NCI-H1092 (cell line): ENCODE measurements at places on chromosomes 12 and 14.
A peak's percentile ranks its signal among the peaks of the same experiment; 100 is the strongest.

DNA sequence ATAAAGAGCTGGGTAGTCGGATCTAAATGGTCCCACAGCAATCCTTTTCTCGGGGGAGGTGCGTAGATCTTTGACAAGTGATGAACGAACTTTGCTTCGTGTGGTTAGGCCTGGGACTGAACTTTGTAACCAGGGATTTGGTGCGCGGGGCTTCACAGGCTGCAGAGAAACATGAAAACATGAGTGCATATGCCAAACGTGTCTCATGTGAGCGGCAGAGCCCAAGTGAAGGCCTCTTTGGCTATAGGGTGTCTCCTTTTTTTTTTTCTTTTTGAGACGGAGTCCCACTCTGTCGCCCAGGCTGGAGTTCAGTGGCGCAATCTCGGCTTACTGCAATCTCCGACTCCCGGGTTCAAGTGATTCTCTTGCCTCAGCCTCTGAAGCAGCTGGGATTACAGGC is 12.0 kb upstream of the RIOX1 start:
- no peak for DNase-seq

DNA sequence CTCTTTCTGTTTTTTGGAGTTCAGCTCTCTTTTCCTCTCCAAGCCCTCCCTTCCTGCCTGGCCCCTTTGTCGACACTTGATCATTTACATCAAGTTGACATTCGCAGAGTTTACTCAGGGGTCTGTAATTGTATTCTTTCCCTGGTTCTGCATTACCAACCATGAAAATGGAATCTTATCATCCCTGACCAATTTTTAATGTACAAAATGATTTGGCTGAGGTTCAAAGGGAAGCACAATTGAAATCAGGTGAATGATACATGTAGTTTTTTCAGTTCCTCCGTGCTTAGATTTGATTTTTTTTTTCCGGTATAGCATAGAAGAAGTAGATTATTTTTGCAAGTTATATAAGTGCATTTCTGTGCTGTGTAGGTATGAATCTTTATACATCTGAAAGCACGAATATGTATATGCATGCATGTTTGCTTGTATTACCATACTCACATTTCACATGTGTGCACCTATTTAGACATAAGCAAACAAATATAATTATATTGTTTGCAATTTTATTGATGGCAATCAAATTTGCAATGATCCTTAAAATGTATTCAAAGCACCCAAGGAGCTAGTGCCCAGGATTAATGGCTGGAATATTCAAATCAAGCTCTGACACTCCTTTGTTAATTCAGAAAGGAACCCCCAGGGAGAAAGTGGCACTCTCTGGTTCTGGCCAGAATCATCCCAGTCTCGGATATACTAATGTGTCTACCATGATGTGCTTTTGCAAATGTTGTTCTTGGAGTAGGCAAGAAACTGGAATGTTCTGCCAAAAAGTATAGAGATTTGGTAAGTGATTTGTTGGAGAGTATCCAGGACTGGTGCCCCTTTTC is 189.3 kb downstream of the VRK1 start:
- no peak for DNase-seq

DNA sequence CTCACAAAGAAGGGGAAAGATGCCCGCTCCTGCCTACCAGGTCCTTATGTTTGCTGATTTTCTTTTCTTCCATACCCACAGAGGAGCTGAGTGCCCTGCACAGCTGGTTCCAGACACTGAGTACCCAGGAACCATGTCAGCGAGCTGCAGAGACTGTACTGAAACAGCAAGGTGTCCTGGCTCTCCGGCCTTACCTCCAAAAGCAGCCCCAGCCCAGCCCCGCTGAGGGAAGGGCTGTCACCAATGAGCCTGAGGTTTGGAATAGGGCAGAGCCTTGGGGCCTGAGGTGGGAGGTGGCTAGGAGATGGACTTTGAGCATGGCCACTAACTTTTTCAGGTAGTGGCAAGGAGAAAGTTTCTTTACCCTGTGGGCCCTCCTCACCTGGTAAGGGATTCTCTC is 2.3 kb downstream of the MARS1 start:
- DNase-seq = no peak

- no peak for DNase-seq
Observed at GRCh38 chr12:14279845-14280244, 85.6 kb upstream of the ATF7IP start.

DNA sequence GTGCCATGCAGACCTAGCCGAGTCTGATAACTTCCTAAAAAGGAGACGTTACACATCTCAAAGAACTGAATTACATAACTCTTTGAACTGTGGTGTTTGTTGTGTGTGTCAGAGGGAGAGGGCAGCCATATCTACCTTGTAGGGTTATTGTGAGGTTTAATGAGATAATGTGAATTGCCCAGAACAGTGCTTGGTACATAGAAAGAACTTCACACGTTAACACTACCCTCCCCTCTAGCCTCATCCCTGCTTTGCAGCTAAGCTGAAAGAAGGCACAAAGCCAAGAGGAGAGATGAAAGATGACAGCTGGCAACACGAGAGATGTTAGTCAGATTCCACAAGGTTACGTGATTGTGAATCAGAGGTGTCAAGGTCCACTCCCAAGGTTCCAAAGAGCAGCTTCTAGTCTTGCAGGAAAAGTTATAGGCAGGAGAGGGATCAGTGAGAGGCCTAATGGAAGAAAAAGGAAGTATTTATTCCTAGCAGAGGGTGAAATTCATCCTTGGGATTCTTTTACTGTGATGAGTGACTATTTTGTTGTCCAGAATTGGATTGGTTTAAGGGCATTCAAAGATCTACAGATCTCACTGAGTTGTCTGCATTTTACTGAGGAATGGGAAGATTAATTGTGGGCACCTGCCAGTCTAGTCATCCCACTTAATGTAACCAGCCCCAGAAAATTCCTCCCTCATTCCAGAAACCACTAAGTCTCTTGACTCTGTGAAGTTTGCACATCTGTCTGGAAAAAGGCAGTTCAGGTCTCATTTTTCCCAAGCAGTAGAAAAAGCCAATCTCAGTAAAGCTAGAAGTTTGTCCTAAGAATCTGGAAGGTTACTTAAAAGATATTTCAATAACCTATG is 25.9 kb upstream of the WNK1 start:
- DNase-seq = no peak

GRCh38 chr12:100518376-100518775 is 44.7 kb downstream of the NR1H4 start:
- DNase-seq = no peak

DNA sequence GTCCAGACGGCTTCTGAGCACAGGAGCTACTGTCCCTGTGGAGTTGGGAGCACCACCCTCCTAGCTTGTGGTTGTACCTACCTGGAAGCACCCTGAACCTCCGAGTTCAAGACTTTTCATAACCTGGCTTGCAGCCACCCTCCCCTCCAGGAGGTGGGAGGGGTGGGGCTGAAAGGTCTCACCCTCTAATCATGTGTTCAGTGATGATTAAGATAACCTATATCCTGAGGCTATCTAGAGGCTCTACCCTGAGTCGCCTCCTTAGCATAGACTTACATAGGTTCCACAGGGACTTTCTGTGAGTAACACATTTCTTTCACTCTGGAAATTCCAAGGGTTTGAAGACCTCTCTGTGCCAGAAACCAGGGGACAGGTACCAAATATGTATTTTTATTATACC is 146.5 kb downstream of the CFAP54 start:
- no peak for DNase-seq

DNA sequence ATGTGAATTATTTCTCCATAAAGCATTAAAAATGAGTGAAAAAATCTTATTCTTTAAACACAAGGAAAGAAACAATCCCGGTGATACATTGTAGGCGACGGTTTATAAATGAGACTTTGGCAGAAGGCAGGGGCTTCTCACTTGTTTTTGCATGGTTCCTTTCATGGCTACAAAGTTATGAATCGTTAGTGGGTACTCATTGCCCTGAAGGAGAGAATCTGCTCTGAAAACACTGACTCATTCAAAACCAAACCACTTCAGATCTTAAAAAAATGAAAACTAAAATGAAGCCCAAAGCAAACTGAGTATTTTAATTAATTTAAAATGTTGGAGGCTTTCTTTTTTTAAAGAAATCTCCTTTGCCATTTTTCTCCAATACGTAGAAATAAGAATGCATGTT is 41.4 kb upstream of the AMIGO2 start:
- DNase-seq = no peak

DNA sequence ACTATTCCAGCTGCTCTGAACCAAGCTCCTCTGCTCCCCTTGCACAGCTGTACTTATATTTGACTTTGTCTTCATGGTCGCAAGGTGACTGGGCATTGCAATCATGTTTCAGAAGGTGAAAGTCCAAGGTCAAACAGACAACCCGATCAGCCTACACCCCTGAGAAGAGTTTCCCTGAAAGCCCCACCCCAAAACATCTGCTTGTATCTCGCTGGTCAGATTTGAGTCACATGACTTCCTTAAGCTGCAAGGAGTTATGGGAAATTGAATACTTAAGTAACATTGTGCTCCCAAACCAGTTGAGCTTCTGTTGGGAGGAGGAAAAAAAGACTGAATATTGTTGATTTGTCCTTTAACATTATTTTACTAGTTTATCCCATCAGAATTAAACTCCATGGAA is 83.4 kb upstream of the FZD10 start:
- no peak for DNase-seq

GRCh38 chr12:91331371-91331770 is 148.8 kb upstream of the DCN start:
- DNase-seq = no peak

DNA sequence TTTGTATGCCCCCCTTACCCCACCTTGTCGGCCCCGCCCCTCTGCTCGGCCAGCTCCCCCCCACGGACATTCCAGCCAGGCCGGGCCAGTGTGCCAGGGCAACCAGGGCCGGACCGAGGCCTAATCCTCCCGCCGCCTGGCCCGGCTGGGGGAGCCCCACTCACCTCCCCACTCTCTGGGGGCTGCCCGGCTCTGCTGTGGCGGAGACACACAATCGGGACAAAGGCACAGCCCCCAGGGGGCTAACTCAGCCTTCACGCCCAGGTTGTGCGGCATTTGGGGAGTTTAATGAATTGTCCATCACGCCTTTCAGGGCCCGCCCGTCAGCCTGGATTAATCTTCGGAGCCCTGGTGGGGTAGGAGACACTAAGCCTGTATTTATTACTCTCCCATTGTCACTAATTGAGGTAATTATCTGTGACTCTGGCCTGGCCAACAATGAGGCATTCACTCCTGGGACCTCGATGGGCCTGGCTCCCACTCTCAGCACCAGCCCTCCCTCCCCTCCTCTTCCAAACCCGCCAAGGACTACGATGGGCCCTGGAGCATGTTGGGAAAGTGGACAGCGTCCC is 8.7 kb downstream of the WNT1 start:
- DNase-seq = no peak

- DNase-seq = peak; percentile 81
Observed at GRCh38 chr12:113232840-113233585, 11.7 kb downstream of the TPCN1 start.

DNA sequence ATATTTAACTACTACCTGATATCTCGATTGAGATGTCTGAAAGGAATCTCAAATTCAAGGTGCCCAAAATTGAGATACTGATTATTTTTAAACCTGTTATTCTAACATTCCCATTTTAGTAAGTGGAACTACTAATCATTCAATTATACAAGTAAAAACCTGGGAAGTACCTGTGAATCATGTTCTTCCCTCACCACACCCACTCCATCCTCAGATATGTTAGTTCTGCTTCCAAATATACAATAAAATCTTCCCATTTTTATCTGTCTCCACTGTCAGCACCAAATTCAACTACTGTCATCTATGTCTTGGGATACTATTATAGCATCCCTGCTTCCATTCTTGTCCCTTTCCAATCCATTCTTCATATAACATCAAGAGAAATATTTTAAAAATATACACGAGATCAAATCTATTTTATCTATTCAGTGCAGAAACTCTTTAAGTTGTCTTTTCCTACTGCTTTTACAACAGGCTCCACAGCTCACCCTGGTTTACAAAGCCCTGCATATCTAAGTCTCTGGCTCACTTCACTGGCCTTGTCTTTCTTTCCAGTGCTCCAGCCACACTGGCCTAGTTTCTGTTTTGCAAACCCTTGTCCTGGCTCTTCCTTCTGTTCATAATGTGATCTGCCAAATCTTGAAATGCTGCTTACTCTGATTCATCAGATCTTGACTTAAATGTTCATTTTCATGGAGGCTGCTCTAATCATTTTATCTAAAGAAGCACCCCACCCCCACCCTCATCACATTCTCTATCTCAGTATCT is 122.3 kb downstream of the PTPRR start:
- DNase-seq = no peak

GRCh38 chr12:75481013-75481705 is 604 bp downstream of the GLIPR1 start:
- no peak for DNase-seq

DNA sequence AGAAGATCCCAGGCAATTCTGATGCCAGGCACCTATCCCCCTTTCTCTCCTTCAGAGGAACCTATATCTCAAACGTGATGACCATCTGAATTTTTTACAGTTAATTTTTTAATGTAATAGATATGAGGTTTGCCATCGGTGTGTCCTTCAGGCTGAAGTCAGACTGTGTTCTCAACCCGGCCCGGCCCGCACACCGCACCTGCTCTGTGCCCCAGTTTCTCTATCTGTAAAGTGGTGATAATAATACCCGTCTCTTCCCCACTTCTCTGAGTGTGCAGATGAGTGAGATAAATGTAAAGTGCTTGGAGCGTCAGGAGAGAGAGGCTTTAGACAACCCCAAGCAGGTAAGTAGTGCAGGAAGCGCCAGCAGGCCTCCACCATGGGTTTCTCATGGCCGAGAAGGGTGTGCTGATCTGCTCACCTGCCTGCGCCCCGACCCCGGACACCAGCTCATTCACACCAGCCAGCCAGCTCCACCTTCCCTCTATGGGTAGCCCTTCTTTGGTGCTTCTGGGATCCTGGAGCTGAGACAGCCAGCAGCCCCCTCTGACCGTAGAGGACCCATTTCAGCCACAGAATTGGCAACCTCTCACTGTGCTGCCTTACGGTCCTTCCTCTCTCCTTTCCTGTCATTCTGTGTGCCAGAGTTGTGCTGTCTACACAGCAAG is 80.0 kb downstream of the ZFP36L1 start:
- DNase-seq = no peak

GRCh38 chr14:87049950-87050349 is 943.0 kb downstream of the GALC start:
- DNase-seq = no peak

GRCh38 chr14:99163446-99163845 is 108.6 kb downstream of the BCL11B start:
- no peak for DNase-seq

DNA sequence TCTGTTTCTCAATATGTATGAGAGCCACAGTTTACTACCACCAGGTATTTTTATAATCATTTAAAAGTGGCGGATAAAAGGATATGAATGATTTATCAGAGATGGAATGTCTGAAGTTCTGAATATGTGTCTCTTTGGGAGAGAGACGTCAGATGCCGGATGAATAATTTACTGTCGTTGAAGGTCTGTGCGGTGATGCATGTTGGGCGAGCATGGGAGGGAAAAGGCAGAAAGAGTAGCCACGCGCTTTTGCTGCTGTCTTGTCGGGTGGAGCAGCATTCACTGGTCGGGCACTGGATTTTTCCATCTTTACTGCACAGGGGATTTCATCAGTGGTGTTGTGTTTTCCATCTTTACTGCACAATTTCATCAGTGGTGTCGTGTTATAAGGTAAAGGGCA is 65.6 kb downstream of the SYNE2 start:
- no peak for DNase-seq

GRCh38 chr12:50174971-50175715 is 8.0 kb upstream of the CERS5 start:
- DNase-seq = peak; percentile 20
